Stimulated activated CD8-positive, alpha-beta memory T cell treated with anti-CD3 and anti-CD28 coated beads, Interleukin-4, amount 100 ng/mL, for 4 hours (primary cell): ENCODE measurements at places on chromosomes 16 and 17.
A peak's percentile ranks its signal among the peaks of the same experiment; 100 is the strongest.

DNA sequence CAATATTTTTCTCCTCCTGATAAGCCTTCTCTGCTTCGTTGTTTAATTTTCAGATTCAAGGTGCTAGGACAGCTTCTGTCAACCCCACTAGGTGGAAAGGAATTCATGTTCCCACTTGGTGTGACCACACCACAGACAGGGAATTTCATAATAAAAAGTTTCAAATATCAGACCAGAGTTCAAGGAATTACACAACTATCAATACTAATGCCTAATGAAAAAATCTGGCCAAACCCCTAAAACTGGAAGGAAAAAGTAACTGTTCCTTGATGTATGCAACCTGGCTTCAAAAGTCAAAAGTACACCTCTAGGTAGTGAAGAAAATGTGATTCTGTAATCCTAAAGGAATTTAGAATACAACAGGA lies 87.8 kb upstream of the CORO6 start:
- DNase-seq: no peak

- DNase-seq: peak; percentile 58
Measured at GRCh38 chr16:57042157-57043111, 49.9 kb upstream of the CPNE2 start.

- peak; percentile 55 for DNase-seq
Measured at GRCh38 chr17:75848523-75849278, 4.5 kb upstream of the UNC13D start.

- no peak for DNase-seq
Measured at GRCh38 chr17:83047182-83047478, 32.3 kb upstream of the METRNL start.

DNA sequence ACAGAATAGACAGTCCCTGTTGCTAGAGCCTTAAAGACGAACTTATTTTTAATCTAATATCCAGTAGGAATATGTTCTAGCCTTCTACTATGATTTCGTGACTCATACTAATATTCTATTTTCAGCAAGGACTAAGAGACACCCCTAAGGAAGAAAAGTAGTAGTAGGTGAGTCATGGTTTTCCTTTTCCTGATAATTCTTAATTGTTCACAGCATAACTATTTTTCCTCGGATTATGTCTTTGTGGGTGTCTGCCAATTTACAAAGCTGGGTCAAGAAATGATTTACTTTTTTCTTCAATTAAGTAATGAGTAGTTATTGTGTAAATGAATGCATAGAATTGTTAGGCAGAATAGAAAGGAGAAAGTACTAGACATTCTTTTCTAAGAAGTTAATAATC lies 292.2 kb downstream of the TOX3 start:
- no peak for DNase-seq

- DNase-seq: peak; percentile 52
Measured at GRCh38 chr17:44071198-44071520, 624 bp downstream of the G6PC3 start.

DNA sequence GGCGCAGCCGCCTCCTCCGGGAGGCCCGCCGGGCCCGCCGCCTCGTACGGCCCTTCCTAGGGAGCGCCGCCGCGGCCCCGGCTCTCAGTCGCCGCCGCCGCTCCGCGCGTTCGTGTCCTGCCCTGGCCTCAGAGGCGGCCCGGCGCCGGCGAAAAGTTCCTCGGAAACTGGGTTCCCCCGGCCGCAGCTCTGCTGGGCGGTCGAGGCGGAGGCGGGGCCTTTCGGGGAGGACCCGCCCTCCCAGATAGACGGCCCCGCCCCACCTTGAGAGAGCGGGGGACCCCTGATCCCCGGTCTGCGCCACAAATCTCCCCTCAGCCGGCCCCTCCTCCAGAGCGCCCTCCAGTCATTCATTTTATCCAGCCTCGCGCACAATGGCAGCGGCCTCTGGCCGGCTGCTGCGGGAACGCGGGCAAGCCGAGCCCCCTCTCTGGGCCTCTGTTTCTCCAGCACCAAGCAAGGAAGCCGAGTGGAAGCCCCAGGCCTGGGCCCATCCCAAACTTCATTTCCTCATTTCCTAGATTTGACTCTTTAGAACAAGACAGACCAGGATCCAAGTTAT lies at the start of gene SREBF1:
TSS of gene SREBF1 (minus strand) at position 169 of the 562 bp plus-strand sequence. CDS start 169 bp downstream, outside the sequence.
- DNase-seq: peak; percentile 40
